ENCODE measurements at places on chromosomes 13 and 19.
A peak's percentile ranks its signal among the peaks of the same experiment; 100 is the strongest.

- no peak for DNase-seq
Observed at GRCh38 chr13:110123041-110123809, 183.7 kb downstream of the COL4A1 start.

GRCh38 chr13:25462301-25463125 lies 90.7 kb downstream of the ATP8A2 start:
- no peak for DNase-seq

DNA sequence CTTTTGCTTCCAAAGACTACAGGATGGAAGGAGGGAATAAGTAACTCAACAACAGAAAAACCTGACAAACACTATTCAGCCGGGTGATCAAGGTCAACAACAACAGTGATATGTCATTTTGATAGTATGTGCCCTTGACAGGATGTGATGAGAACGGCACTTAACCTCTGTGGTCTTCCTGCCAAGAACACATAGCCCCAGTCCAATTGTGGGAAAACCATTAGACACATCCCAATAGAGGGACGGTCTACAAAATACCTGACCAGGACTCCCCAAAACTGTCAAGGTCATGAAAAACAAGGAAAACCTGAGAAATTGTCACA lies 43.1 kb upstream of the AMER2 start:
- no peak for DNase-seq

DNA sequence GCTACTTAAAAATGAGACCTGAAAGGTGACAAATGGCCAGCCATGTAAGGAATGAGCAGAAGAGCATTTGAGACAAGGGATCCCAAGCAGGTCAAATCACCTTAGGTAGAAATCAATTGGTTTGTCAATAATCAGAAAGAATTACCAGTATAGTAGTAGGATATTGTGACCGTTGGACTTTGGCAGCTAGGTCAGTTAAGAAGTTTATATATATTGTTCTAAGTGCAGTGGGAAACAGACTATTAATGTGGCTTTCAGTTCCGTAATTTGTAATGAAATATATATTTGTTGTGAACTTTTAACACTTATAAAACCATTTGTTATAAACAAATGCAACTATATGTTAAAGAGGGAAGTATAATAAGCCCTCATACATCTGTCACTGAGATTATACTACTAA lies 807.9 kb upstream of the SPRY2 start:
- no peak for DNase-seq

GRCh38 chr19:50496189-50497021 lies 14.6 kb downstream of the JOSD2 start:
- DNase-seq = peak; percentile 62

DNA sequence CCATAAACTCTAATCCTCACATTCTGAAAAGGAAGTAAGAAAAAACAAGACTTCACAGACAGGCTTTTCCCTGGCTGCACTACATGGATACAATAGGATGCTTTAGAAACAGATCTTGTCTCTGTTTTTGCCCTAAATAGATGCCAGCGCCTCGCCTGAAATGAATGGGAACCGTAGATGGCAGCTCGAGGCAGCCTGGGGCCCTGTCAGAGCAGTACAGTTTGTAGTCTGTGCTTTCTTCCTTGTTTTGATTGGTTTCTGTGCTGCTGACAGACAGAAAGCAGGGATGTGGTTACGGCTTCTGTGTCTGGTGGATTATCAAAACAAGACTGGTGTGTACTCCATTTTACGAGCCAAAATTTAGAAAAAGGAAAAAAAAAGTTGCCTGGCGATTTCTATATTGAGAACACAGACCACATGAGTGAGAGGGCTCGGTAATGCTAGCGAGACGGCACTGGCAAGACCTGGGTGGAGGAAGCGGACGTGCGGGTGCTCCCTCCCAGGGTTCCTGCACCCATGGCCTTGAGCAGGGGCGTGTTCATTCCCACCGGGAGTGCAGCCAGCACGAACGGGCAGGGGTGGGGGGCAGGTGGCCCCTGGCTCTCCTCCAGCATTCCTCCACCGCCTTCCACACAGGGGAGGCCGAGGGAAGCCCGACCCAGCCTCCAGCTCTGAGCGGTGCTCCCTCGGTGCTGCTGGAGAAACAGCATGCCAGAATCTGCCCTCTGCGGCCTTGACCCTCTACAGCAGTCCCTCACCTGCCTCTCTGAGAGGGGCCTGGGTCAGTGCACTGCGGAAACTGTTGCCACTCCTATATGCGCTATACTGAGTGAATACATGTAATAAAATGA lies 37.6 kb upstream of the C1QTNF9 start:
- DNase-seq = peak; percentile 69

- no peak for DNase-seq
Observed at GRCh38 chr13:91302111-91302510, 45.4 kb upstream of the MIR17HG start.

DNA sequence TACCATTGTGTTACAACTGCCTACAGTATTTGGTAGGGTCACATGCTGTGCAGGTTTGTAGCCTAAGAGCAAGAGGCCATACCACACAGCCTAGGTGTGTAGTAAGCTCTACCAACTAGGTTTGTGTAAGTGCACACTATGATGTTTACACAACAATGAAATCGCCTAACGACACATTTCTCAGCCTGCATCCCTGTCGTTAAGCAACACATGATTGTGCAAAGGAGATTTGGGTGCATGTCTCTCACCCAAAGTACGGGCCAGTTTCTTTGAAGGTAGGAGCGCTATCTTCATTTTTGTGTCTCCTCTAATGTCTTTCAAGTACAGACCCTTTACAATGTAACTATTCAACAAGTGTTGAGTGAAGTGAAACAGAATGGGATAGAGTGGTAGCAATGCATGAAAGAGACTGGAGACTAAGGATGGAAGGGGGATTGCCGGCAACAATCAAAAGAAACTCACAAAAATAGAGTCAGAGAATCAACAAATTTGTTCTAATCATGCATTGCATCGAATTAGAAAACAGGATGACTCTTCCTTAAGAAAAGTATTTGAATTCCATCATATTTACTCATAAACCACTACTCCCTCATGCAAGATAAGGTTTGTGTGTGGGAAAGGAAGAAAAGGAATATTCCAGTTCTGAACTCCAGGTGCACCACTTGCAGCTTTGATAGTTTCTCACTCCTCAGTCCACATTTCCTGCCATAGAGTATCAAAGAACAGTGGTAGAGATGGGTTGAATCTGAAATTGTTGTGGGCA lies 60.2 kb upstream of the TNFRSF19 start:
- no peak for DNase-seq

DNA sequence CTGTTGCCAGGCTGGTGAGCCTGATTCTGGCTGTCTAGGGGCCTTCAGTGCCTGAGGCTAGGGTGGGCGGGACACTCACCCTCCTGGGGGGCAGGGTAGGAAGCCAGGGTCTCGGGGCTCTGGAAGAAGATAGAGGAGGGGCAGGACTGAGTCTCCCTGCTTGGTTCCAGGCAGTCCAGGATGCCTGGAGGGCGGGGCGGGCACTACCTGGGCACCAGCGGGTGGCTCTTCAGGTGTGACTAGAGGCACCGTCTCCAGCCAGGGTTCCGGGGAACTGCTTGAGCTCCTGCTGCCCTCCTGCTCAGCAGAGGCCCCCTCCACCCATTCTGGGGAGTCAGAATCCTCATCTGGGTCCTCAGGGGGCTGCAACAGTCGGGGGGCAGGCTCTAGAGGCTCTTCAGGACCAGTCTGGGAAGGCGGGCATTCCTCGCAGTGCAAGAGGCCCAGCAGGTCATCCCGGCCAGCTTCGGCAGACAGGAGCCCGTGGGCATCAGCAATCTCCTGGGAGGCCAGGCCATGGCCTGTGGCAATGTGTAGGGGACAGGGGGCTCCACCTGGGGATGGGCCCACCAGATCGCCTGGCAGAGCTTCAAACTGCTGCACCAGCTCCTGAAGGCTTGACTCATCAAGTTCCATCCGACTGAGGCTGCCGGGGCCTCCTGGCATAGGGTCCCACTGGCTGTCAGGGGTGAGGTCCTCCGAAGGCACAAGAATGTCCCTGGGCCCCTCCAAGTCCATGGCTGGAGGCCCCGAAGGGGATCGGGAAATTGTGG lies 1.8 kb downstream of the APBA3 start:
- DNase-seq = no peak

- no peak for DNase-seq
Observed at GRCh38 chr13:106690779-106691178, 122.8 kb upstream of the ARGLU1 start.

GRCh38 chr19:30792561-30793505 lies 420.6 kb downstream of the ZNF536 start:
- DNase-seq = no peak

GRCh38 chr13:75691183-75691582 lies 55.1 kb downstream of the LMO7 start:
- no peak for DNase-seq

DNA sequence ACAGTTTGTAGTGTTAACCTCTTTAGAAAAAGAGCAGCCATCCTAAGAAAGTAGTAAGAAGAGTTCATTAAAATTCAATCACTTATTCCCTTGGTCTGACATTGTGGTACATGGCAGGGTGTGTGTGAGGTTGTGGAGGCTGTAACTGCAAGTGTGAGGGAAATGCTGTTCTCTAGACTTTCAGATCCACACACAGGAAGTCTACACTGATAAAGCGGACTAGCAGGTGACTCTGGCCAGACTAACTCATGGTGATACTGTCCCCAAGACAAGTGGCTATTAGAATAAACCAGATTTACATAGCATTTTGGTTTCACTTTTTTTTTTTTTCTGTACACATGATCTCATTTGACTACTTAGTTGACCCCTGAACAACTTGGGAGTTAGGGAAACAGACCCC lies 10.0 kb downstream of the MTIF3 start:
- no peak for DNase-seq

GRCh38 chr19:45547965-45548609 lies 36.5 kb downstream of the OPA3 start:
- no peak for DNase-seq

- DNase-seq = peak; percentile 49
Observed at GRCh38 chr19:17245535-17245984, at the start of gene NR2F6. NR2F6 (minus strand) TSS chr19:17245919; CDS start chr19:17245220, 699 bp downstream.

DNA sequence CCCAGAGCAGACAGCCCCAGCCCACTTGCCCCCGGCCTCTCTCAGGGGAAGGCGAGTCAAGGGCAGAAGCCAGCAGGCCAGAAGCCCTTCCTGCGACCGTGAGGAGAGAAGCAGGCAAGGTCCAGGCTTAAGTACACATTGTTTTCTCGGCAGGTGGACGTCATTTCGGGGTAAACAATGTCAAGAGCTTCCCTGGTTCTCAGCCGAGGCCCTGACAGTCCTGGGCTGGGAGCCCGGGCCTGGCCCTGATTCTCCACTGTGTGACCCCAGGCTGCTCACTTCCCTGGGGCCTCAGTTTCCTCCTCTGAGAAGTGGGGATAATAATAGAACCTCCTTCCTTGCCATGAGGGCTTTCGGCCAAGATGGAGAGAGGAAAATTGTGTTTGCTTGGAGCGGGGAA lies 19.4 kb downstream of the PLVAP start:
- no peak for DNase-seq

- no peak for DNase-seq
Observed at GRCh38 chr13:35926859-35927530, 204.2 kb downstream of the DCLK1 start.

- no peak for DNase-seq
Observed at GRCh38 chr13:114044486-114044885, 70.6 kb upstream of the C13orf46 start.

GRCh38 chr13:80955501-80955900 lies 614.6 kb upstream of the SPRY2 start:
- DNase-seq = no peak

DNA sequence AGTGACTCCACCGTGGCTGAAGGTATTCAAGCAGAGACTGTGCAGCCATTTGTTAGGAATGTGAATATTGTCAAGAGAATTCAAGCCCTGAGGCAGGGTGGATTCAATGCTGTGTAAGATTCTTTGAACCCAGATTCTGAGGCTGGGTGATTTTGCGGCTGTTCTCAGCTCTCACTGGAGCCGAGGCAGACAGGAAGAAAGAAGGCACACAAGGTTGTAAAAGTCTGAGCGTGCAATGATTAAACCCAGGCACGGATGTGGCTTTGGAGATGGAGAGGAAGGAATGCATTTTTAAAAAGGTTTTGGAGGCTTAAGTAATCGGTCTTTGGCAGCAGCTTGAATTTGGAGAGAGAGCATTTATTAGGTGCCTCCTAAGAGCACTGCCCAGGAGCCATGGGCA lies 187.9 kb downstream of the KATNAL1 start:
- no peak for DNase-seq

DNA sequence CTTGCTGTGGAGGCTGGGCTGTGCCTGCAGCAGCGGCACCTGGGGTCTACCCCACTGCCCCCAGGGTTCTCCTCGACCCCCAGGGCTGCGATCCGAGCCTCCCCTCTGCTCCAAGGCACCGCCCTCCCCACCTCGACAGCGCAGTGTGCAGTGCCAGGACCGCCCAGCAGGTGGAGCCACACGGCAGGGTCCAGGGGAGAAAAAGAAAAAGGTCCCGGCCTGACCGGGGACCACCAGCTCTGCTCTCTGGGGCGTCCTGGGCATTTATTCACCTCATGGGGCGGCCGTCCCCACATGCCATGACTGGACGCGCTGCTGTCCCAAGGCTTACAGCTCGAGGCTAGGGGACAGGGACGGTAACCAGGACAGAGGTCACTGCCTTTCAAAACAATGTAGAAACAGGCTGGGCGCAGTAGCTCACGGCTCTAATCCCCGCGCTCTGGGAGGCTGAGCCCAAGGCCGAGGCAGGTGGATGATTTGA lies 10.6 kb downstream of the REXO1 start:
- no peak for DNase-seq

GRCh38 chr19:40726279-40726678 lies 9.4 kb downstream of the ITPKC start:
- no peak for DNase-seq

DNA sequence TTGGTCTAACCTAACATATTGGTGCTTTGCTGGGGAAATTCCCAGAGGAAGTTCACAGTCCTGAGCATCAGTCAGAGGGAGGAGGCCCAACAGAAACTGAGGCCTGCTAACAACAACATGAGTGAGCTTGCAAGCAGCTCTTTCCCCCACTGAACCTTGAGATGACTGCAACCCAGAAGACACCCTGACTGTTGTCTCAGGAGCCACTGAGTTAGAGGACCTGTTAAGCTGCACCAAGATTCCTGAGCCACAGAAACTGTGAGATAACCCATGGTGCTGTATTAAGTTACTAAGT lies 193.2 kb upstream of the UBL3 start:
- no peak for DNase-seq

DNA sequence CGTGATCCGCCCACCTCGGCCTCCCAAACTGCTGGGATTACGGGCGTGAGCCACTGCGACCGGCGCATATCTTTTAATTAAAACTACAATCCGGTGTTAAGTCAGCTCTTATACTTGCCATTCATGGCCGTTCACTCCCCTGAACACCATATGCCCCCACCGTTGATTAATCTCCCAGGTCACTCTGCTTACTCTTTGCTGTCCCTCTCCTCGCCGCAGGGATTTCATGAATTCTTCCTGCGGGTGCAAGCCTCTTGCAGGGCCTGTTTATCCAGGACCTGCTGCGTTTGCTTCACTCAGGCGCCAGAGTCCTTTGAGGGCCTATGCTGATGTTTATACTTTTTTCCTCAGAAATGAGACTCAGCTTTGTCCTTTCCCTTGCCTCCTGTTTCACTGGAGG lies 996 bp downstream of the ERVV-2 start:
- no peak for DNase-seq

GRCh38 chr13:61531383-61532065 lies 115.9 kb upstream of the PCDH20 start:
- no peak for DNase-seq

- no peak for DNase-seq
Observed at GRCh38 chr13:35889560-35889959, 241.6 kb downstream of the DCLK1 start.

Data from left hindlimb (tissue), 1 donor.